ENCODE measurements at places on chromosomes 6 and 20.

DNA sequence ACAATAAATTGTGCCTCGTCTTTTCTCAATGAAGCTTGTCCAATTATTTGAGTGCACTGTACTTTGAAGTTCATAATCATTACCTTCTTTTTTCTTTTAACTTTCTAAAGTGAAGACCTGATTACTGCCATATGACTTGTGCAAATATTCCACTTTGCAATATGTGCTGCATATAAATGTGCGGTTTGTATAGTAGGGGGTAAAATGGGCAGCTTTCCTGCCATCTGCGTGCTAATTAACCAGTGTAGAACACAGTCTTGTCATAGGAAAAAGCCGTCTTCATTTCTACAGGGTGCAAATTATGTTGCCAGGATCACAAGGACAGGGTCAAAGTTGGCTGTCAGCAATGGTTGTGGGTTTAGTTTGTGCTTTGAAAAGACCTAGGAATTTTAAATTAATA lies 397.0 kb downstream of the NKAIN2 start:
- no peak for DNase-seq

DNA sequence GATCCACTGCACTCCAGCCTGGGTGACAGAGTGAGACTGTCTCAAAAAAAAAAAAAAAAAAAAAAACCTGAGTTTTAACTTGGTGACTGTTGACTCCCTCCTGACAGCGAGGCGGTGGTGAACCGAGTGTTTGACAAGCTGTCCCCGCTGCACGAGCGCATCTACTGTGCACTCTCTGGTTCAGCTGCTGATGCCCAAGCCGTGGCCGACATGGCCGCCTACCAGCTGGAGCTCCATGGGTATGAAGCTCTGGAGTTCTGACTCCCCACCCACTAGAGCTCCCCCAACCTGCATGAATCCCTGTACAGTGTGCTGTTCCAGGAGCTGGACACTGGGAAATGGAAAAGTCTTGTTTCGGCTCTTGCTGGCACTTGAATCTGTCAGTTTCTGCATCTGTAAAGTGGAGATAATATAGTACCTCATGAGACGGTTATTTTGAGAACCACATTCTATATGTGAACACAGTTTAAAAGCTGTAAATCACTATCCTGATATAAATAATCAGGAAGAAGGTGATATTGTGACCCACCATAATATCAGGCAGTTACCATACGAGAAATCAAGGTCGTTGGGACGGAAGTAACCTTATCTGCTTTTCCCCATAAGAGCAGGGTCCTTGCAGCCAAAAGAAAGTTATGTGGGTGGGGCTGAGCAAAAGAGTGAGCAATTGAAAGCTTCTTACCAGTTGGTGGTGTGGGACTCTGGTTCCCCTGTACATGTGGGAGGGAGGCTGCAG lies 3.3 kb downstream of the PSMB9 start:
- no peak for DNase-seq

GRCh38 chr20:37238935-37239451 lies 22.6 kb downstream of the GHRH start:
- DNase-seq = no peak

GRCh38 chr6:37798436-37799262 lies 20.9 kb upstream of the ZFAND3 start:
- no peak for DNase-seq

DNA sequence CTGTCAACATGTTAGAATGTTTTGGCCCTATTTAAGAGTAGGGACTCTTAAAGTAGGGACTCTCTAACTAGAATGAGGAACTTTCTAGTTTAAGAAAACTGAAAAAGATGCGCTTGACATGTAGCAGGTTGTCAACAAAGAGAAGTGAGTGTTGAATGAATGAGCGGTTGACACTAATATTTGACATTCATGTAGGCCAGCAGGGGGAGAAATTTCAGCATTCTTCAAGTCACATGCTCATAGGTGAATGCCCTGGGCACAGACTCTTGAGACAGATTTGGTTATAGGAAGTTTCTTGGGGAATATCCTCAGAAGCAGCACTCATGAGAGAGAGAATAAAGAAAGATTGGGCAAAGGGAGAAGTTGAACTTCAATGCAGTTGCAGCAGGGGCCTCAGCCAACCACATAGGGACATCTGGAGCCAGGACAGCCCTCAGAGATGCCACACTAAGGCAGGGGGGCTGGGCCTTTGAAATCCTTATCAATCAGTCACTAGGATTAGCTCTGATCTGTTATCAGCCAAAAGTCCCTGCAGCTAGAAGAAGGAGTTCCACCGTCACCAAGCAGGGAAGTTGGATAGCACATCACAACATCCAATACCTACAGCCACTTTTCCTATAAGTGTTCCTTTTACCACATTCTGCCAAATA lies 145.1 kb upstream of the FKBP1C start:
- no peak for DNase-seq

- DNase-seq = no peak
Observed at GRCh38 chr6:116265041-116265829, 11.4 kb upstream of the TSPYL4 start.

GRCh38 chr20:45971425-45971674 lies 653 bp downstream of the ZNF335 start:
- no peak for DNase-seq

DNA sequence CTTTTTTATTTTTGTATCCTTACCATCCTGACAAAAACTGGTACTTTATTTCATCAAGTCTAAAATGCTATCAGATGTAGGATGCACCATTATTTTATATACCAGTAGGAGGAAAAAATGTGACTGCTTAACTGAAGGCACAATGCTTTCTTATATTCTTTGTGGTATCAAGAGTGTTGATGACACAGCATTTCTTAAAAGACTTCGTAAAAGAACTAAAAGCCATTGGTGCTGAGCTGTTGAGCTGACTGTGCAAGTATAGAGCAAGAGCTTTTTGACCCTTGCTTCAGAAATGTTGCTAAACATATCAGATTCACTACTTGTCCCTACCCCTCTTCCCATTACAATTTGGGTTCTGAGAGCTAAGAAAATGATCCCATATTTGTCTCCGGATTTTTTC lies 17.5 kb downstream of the SF3B5 start:
- no peak for DNase-seq

DNA sequence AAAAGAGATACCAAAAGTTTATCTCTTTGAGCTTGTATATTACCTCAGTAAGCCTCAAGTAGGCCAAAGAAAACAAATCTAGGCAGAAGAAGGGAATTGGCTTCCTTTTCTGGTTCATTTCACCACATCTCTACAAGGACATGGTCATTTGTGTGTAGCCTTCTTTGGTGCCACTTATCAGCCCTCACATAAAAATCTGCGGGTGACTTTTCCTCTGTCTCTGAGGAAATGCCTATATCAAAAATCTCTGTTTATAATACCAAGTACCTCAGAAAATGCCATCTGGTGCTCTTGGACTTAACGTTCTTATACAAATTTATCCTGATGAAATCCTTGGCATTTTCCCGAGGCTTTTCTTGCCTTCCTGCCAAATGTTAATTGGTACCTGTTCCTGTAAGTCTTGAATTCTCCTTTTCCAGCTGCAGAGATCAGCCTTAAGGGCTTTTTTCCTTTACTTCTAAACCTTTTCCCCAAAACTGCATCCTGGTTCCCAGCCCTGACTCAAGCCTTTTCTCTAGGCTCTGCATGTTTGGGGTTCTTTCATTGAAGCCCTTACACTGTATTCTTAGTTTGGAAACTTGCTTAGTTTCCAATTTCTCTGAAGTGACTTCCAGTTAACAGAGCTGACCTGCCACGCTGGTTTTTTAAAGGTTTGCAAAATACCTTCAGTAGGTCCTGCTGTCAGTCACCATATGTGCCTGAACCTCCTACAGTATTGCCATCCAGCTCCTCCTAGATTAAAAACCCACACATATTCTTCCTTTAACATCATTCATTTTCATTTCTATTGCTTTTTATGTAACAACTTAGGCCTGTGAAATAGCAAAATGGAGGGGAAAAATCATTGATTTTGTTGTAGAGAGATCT lies 191.2 kb upstream of the PREP start:
- no peak for DNase-seq

DNA sequence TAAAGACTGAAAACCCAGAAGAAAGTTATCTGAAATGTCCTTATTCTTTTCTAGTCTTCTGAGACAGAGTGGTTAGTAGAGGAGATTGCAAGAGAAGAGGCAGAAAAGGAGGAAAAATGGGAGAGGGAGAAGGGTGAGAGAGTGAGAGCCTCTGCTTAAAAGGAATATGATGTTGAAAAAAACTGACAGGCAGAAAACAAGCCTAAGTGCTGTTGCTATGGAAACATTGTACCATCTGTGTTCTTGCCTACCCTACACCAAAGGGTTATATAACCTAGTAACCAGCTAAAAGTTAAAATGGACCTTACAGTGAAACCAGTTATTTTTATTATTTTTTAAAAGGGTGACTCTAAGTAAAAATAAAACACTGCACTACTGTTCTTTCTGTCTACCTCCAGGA lies 28.3 kb upstream of the SH3BGRL2 start:
- no peak for DNase-seq

DNA sequence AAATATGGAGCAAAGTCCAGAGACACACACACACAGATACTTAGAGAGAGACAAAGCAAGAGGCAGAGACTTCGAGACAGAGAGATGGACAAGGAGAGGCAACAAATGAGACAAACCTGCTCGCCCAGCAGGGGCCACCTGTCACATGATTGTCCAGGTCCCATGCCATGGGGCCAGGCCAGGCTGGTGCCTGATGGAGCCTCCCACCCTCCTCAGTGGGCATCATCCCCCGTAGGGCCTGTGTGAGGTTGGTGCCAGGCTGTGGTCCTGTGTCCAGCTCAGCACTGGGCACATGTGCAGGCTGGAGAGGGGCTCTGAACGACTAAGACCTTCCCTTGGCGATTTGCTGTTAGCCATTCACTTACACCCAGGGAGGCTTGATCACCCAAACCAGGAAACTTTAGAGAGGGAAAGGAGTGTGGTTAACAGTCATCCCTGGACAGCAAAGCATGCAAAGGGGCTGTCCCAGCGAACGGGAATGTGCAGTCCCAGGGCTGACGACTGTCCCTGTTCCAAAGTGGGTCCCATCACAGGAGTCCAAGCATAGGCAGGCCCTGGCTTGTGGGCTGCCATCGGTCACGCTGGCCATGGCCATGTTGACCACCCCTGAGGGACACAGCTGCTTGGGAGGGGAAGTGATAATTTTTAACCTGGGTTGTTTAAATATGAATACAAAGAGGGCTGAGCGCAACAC lies 38.4 kb upstream of the PHACTR3 start:
- no peak for DNase-seq

- DNase-seq = no peak
Observed at GRCh38 chr6:16491666-16492313, 253.4 kb downstream of the GMPR start.

DNA sequence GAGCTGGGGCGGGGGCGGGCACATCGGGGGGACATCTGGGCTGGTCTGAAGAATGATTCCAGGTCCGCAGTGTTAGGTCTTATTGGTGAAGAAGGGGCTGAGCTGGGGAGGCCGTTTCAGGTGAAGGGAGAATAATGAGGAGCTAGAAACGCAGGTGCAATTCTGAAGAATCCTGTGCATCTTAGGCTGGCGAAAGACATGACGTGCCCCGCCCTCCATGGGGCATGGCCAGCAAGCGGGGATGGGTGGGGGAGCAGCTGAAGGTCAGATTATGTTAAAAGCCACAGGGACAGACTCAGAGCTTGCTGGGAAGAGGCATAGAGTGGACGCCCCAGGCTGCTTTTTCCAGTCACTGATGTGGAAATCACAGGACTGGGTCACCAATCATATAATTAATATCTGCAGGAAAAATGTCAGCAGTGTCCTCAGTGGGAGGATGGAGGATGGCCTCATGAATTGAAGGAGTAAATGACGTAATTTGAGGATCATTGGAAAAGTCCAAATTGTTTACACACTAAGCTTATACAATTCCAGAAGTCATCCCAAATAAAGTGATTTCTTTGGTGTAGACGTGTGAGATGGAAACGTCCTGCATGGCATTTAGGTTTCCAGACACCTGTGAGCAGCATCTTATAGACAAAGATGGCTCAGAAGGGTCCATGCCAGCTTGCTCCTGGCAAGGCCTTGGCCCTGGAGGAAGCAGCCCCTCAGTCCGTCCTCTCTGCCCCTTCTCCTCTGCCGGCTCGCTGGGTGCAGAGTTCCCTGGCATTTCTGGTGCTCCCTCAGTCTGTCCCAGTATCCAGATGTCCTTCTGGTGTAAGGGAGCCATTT lies 109.6 kb upstream of the FRMD1 start:
- no peak for DNase-seq

DNA sequence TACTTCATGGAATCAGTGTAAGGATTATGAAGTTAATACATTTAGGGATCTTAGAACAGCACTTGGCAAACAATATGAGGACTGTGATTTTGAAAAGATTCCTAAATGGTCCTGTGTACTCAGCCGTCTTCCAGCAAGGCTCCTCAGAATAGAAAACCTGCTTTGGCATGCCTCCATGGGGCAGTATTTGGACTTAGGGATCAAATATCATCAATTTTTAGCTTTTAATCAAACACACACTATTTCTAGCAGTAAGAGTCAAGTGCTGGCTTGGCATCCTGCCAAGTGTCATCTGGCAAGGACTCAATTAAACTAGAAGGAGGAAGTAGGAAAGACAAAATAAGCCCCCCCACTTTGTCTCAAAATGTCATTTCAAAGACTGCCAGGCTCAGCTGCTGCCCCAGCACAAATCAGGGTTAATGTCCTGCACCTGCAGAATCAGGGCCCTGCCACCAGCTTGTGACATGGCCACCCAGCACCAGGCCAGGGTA lies 40.8 kb downstream of the IYD start:
- no peak for DNase-seq

GRCh38 chr6:20582586-20583443 lies 48.6 kb downstream of the CDKAL1 start:
- DNase-seq = no peak

DNA sequence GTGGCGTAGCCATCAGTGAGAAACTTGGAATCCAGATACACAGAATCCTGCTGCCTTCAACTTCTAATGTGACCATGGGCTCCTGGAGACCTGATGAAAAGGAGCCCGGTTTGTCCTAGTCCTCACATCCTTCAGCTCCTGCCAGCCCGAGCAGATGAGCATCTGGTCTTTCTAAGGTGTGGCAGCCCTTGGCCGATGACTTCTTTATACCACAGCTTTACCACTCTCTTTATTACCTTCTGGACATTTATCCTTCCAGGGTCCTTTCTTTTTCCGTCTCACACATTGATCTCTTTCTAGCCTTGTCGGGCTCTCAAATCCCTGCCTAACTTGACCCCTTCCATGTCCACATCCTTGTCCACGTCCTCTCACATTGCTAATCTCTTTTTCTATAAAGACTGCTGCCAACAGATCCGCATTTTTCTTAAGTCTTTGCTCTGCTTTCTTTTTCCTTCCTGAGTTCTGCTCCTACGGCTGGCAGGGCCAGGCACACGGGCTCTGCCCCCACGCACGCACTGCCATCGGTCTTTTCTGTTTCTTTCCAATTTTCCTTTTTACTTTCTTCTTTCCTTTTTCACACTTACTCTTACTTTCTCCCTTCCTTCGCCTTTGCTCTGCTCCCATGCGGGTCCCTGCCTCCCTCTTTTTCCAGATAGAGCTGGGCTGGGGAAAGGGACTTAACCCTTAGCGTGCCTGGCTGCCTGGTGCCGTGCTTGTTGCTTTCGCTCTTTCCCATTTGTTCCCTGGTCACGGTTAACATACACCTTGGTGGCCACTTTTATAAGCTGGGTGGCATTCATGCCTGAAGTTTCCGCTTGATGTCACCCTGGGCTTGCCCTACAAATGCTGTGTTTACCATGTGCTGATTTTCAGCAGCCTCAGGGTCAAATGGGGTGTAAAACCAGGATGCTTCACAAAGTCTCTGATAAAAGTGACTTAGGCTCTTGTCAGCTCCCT lies 9.4 kb upstream of the GMPR start:
- no peak for DNase-seq

- no peak for DNase-seq
Observed at GRCh38 chr6:79048611-79049010, 29.4 kb downstream of the PHIP start.
